SJSA1 (cell line): ENCODE measurements at places on chromosomes 12 and 14. TPM values are rescaled to one million over a fixed set of nuclear protein-coding genes. Genes with fewer than 3 reads are reported as not detected.

Gene GMPR2
- 46.1 and 64.8 TPM in 2 replicates for total RNA-seq

GRCh38 chr12:226401-226800 lies 12.4 kb upstream of the SLC6A12 start:
- DNase-seq = peak; percentile 28

DNA sequence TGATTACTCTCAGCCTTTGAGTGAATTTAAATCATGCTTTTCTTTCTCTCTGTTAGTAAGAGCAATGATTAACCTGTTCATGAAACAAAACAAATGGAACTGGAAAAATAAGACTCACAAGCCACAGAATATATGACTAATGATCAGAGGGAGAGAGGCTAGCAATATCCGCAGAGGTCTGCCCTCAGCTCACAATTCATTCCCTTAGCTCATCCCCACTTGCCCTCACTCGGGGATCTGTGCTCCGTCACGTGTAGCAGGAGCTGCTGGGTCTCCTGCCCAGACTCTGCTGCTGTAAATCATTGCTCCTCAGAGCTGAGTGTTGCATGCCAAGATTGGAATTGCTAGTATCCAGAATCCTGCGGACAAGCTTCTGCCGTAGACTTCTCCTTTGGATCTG lies 53.1 kb upstream of the GNG2 start:
- DNase-seq = no peak

- peak; percentile 88 for DNase-seq
Measured at GRCh38 chr14:98906123-98906995, 365.6 kb downstream of the BCL11B start.
